ENCODE measurements at places on chromosomes 13 and 19.
A peak's percentile ranks its signal among the peaks of the same experiment; 100 is the strongest.

DNA sequence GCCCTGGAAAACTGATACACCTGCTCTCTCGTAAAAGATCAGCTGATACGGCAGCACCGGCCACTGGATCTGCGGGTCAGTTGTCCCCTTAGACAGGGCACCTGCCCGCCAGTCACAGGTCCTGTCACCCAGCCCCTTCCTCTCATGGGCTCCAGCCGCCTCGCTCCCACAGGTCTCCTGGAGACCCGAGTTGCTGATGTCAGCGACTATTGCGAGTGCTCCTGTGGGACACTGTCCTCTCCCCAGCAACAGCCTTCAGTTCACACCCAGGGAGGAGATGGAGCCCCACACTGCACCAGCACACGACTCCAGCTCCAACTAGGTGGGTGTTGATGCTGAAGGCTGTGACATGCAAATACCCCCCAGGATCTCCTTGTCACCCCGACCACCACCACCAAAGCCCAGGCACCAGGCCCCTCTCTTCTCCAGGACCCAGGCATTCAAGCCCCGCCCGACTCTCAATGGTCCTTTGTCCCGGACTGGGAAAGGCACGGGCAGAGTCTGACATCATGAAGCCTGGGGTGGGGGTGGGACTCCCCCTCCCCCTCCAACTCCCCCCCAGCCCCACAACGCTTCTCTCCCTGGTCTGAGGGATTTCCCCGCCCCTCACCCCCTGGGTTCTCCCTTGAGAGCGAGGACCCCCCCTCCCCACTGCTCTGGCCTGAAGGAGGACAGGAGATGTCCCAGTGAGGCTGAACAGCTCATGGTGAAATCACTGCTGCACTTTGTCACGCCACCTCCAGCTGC is 1.4 kb upstream of the MAG start:
- no peak for DNase-seq

- no peak for DNase-seq
Observed at GRCh38 chr19:48511800-48512503, at the start of gene LMTK3. LMTK3 (minus strand) TSS chr19:48511835; CDS start chr19:48511576, 259 bp downstream.

GRCh38 chr13:95180513-95181245 is 120.6 kb downstream of the ABCC4 start:
- DNase-seq = no peak

- DNase-seq = no peak
Observed at GRCh38 chr13:44271031-44271455, 102.6 kb upstream of the SERP2 start.

GRCh38 chr19:6091771-6092291 is 18.5 kb downstream of the RFX2 start:
- DNase-seq = no peak

- DNase-seq = peak; percentile 33
Observed at GRCh38 chr19:2517881-2518601, 42.1 kb downstream of the GADD45B start.

GRCh38 chr13:113777311-113778260 is 18.6 kb downstream of the TMEM255B start:
- DNase-seq = no peak

GRCh38 chr13:24074678-24075077 is 85.8 kb upstream of the SPATA13 start:
- DNase-seq = peak; percentile 51

GRCh38 chr13:80196756-80197155 is 144.2 kb downstream of the SPRY2 start:
- DNase-seq = no peak

DNA sequence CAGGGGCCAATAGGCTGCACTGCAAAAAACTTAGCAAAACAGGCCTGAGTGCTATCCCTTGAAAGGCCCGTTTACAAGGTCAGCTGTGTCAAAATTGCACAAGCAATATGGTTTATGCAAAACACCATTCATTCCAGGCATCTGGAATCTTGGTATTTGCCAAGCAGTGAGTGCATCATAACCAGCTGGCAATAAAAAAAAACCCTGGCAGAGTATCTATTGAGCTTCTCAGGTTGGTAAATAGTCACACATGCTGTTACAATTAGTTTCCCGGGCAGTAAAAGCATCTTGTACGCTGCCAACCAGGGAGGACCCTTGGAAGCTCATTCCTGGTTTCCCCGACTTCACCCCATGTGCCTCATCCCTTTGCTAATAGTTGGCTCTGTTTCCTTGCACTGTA is 21.3 kb downstream of the ZNF77 start:
- DNase-seq = peak; percentile 35

GRCh38 chr13:59950266-59950665 is 213.5 kb downstream of the DIAPH3 start:
- DNase-seq = no peak

DNA sequence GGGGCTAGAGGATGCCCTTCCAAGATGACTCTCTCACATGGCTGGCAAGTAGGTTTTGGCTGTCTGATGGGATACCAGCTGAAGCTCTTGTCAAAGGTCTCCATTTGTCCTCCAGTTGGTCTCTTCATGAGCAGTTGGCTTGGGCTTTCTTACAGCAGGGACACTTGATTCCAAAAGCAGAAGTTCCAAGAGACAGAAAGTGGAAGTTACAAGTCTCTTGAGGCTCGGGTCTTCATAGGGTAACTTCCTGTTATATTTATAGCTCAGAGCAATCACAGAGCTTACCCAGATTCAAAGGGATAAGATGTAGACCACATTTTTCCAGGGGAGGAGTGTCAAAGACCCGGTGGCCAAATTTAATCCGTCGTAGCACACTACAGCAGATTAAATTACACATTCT is 440.0 kb downstream of the RFC3 start:
- no peak for DNase-seq

DNA sequence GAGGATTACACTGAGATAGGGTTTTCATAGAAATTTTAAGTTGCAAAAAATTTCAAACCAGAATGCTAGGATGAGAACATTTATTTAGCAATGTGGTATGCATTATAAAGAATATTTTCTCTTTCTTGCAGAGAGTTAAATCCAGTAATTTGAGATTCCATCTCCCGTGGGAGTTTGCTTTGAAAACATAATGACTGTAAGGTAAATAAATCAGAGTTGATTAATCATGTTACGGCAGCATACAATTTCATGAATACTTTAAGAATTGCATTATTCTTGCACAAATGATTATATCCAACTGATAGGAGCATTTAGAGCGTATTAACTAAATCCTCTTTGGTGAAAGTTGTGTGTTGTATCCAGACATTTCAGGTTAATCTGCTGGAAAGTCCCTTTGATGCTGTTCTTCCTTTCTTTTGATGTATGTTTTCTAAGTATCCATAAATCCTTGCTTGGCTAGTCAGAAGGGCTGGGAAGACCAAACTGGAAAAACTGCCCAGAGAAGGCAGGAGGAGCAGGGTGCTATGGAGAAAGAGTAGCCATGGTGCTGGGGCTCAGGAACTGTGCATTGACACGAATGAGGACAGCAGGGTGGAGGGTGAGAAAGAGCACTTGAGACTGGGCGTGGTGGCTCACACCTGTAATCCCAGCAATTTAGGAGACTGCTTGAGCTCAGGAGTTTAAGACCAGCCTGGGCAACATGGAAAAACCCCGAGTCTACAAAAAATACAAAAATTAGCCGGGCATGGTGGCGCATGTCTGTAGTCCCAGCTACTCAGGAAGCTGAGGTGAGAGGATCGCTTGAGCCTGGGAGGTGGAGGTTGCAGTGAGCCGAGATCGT is 4.8 kb upstream of the GJA3 start:
- no peak for DNase-seq

DNA sequence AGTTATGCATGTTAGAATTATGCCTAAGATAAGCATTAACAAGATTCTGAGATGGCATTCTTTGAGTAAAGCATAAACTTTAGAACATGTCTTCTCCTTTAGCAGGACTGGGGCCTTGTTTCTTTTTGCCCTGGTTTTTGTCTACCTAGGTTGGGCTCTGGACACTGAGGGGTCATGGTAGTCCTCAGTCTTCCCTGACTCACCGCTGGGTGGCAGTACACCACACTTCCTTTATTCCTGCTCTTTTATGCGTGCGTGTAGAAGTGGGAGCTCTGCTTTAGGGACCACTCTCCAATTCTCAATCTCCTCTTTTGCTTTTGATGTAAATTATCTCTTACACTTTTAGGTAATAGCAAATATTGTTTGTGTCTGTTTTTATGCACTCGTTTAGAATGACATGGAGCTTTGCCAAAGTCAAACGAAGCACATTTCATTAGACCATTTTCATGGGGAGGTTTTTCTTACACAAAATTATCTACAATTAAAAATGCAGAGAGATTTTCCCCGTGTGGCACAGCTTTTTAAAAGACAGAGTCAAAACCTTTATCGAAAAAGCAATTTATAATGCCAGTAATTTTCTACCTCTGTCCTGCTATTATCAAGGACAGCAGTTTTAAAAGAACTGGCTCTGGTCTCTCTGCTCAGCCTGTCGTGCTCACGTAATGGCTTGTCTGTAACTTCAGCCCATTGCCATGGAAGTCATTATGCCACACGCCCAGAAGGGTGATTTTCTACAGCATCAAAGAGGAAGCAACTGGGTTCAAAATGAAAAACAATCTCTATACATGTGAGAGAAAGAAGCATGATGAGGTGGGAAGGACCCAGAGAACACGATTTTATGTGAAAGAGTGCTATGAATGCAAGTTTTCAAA is 413.9 kb downstream of the COG6 start:
- DNase-seq = peak; percentile 83

GRCh38 chr13:39554371-39554770 is 48.6 kb downstream of the LHFPL6 start:
- no peak for DNase-seq

GRCh38 chr19:1756264-1756663 is 3.0 kb downstream of the ONECUT3 start:
- no peak for DNase-seq

GRCh38 chr19:3855320-3855719 is 13.5 kb downstream of the ZFR2 start:
- DNase-seq = no peak

GRCh38 chr19:4115050-4115817 is 8.7 kb downstream of the MAP2K2 start:
- DNase-seq = no peak

GRCh38 chr19:47363758-47364531 is 14.8 kb downstream of the DHX34 start:
- DNase-seq = no peak

GRCh38 chr19:50922317-50922853 is 11.2 kb upstream of the KLK4 start:
- peak; percentile 81 for DNase-seq

DNA sequence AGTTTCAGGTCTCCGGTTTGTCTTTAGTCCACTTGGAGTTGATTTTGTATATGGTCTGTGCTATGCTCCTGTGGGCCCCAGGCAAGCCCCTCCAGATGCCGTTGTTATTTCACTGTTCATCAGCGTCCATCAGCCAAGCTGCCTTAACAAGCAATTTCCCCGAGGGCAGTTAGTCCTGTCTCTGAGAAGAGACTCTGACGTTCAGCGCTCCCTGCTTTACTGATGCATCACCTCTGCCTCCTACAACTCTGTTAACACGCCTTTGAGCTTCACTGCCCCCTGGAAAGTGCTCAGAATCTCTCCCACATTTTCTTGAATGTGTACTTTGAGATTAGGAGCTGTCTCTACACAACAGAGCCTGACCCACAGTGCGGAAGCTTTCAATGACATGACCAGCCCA is 41.8 kb upstream of the UBAC2 start:
- DNase-seq = no peak

- no peak for DNase-seq
Observed at GRCh38 chr13:40813667-40814454, 24.4 kb downstream of the SLC25A15 start.

DNA sequence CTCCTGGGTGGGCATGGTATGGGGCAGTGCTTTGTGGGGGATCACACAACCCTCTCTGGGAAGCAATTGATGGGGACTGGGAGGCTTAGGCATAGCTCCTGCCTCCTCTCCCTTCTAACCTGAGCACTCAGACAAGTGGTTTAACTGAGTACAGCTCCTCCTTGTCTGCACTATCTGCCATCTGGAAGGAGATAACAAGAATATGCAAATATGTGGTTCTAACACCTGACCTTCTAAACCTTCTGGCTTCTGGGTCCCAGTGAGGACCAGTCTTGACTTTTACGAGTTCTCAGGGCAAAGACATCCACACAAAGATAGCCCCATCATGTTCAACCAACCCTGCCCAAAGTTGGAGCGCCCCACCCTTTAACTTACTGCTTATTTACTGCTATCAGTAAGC is 381.0 kb upstream of the TSHZ3 start:
- no peak for DNase-seq

DNA sequence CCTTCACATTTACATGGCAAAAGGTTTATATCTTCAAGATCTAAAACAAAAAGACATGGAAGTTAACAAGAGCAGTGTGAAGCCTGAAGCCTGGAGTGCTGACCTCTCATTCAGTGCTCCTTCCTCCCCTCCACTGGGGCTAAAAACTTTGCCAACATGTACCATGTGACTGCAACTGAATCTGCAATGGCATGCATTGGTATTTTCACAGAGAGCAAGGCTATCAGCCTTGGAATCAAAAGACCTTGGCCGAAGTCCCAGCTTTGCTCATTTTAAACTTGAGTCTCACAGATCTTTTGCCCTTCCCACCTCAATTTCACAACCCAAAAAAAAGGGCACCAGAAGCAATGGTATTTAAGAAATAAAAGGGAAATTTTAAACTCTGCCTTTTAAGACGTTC is 325.1 kb downstream of the DCT start:
- no peak for DNase-seq

GRCh38 chr19:54674021-54674617 is 11.3 kb downstream of the LILRB4 start:
- no peak for DNase-seq

DNA sequence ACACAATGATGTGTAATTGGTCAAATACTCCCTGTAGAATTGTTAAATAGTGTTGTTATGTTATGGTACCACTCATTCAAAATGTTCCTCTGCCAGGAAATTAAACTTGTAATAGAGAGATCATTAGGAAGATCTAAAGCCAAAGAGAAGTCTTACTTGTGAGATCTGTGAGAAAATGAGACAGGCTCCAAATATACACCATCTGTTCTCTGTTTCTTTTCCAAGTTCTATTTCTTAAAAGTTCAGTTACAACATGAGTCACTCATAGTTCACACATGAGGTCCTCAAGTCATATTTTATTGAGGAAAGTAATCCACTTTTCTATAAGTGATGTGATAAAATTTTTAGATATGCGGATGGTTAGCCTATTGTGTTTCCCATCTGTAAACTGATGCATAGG is 1038.1 kb upstream of the PRR20A start:
- no peak for DNase-seq

- DNase-seq = no peak
Observed at GRCh38 chr19:35805526-35806102, 7.0 kb downstream of the PRODH2 start.

DNA sequence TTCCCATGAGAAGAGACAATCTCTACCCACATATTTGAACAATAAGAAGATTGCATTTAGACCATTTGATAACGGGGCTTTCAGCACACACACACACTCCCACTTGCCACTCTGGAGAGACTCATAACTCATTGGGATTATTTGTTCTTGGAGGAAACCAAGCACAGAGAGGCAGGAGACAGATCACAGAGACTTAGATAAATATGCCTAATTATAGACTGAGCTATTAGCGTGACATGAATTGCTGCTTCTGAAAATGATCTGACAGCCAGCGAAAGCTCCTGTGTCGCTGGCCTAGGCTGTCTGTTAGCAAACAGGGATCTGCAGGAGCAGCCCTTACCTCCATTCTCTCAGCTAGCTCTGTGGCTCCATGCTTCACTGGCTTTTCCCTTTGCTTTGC is 111.4 kb downstream of the CCNA1 start:
- DNase-seq = no peak

GRCh38 chr13:78298657-78299056 is 304.7 kb downstream of the POU4F1 start:
- DNase-seq = no peak

All from pancreas (tissue), 10 donors.